ENCODE measurements at places on chromosomes 16 and 17. TPM values are rescaled to one million over a fixed set of nuclear protein-coding genes. Genes with fewer than 3 reads are reported as not detected.

UNC13D gene
- total RNA-seq: 2.5 TPM

TP53TG3C gene
- not detected for total RNA-seq

GPR142 gene
- not detected for total RNA-seq

MEOX1 gene
- total RNA-seq: 0.16 TPM

MYH3 gene
- 0.16 TPM for total RNA-seq

APOH gene
- total RNA-seq: not detected

FOXJ1 gene
- not detected for total RNA-seq

OTOP3 gene
- not detected for total RNA-seq

CEP20 gene
- 24.3 TPM for total RNA-seq

RHBDF1 gene
- total RNA-seq: 46.5 TPM

SAT2 gene
- total RNA-seq: 67.3 TPM

LCAT gene
- total RNA-seq: 5.2 TPM

C17orf107 gene
- 3.5 TPM for total RNA-seq

TNFRSF13B gene
- total RNA-seq: not detected

KRT16 gene
- 1.9 TPM for total RNA-seq

SULT1A4 gene
- 2.7 TPM for total RNA-seq

SYNGR3 gene
- total RNA-seq: 2.7 TPM

TUBB3 gene
- 719 TPM for total RNA-seq

KCNAB3 gene
- 0.26 TPM for total RNA-seq

CHMP6 gene
- total RNA-seq: 9.8 TPM

PROCA1 gene
- 1.6 TPM for total RNA-seq

KLHL10 gene
- total RNA-seq: 0.16 TPM

NTN3 gene
- 1.4 TPM for total RNA-seq

EMC8 gene
- total RNA-seq: 19.9 TPM

OR3A3 gene
- total RNA-seq: not detected

TMEM97 gene
- total RNA-seq: 10.1 TPM

KANSL1 gene
- total RNA-seq: 83.5 TPM

PPP1R1B gene
- 6.3 TPM for total RNA-seq

SLC5A10 gene
- not detected for total RNA-seq

RNU2-1 gene
- not detected for total RNA-seq

DNAH3 gene
- total RNA-seq: under 0.01 TPM

CIITA gene
- total RNA-seq: 0.26 TPM

CCL15 gene
- not detected for total RNA-seq

CORO7 gene
- 16.6 TPM for total RNA-seq

IL34 gene
- 3.9 TPM for total RNA-seq

LRRC37A gene
- total RNA-seq: 1.7 TPM

MT1G gene
- not detected for total RNA-seq

FOXC2 gene
- 0.17 TPM for total RNA-seq

PPM1E gene
- not detected for total RNA-seq

FBXO39 gene
- 0.09 TPM for total RNA-seq

CNOT1 gene
- total RNA-seq: 121 TPM

CIBAR2 gene
- total RNA-seq: not detected

Measured in bronchial smooth muscle cell (primary cell).